Central memory CD4-positive, alpha-beta T cell (primary cell): ENCODE measurements at places on chromosomes 6 and 20.

GRCh38 chr20:59829786-59830664 is 103.4 kb downstream of the SYCP2 start:
- DNase-seq, result no peak

DNA sequence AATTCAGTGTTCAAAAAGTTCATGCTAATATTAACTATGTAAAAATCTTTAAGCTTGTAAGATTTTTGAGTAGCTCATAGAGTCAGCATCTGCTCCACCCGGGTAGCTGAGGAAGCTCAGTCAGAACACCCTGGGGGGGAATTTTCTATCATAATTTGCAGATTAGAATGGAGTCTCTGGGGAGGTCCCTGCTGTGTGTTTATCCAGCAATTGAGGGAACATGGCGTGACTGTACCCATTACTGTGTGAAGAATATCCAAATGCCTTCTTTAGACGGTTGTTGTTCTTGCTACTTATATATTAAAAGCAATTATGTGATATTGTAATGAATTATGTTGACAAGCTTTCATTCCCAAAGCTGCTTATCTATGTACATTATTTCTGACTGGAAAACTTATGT is 64.8 kb downstream of the AIG1 start:
- DNase-seq, result no peak

GRCh38 chr20:50368813-50369224 is 141.4 kb upstream of the PTPN1 start:
- DNase-seq, result no peak

GRCh38 chr6:73234733-73235132 is 9.4 kb upstream of the KHDC1L start:
- DNase-seq, result no peak

DNA sequence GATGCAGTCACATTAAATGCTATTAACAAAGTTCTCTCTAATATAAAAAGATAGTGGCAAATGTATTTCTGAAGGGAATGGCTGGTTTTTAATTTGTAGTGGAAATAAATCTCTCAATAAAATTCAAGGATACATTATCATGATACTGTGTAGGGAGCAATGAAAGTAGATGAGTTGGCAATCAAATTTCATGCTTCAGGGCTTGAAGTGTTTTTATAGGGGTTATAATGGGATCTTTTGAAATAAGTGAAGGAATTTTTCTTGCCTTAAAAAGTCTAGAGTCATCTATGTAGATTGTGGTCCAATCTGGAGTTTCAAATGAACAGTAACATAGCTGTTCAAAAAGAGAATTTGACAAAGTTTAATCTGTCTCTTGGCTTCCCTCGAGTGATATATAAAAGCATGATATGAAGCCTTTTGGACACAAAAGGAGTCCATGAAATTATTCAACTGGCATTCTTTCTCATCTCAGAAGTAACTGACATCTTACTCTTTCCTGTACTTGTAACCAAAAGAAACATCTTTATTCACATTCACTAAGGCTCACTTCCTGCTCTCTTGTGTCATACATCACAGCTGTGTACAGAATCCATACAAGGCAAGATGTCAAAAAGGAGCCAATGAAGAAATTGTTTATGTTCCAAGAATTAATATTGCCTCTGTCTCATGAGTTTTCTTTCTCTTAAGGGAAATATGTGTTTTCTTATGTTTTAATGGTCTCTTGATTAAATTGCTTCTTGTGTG is 591.0 kb upstream of the GJE1 start:
- no peak for DNase-seq

DNA sequence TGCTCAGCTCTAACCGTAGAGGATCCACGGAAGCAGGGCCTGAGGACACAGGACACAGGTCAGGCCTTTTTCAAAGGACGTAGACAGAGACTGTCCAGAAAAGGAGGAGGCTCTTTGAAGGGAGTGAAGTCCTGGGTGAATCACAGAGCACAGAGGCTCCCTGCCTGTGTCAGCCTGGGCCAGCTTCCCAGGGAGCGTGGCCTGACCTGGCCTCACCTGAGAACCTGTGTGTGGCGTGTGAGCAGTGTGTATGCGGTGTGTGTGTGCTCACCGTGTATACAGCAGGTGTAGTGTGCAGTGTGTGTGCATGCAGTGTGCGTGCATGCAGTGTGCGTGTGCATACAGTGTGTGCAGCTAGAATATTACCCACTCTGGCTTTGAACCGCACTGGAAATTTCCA is 56.0 kb upstream of the FNDC1 start:
- DNase-seq, result no peak

DNA sequence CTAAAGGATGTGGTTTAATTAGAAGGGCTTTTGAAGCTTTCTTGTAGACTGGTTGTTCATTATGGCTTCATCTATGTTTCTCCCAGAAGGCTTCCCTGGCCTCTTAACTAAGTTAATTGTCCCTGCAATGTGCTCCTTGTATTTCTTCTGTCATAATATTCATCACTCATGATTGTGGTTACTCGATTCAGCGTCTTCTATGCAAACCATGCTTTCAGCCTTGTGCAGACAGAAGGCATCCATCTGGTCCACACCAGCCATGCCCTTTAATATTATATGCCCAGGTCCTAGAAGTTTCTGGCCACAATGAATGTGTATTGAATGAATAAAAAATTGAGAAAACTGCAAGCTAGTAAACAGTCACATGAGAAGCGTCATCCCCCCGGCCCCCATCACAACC is 163.2 kb downstream of the KHDC1L start:
- no peak for DNase-seq

GRCh38 chr6:42378125-42378524 is 73.6 kb downstream of the TRERF1 start:
- no peak for DNase-seq

GRCh38 chr6:46175976-46176375 is 5.2 kb upstream of the ENPP5 start:
- no peak for DNase-seq
